ENCODE measurements at places on chromosomes 7 and 10.

GRCh38 chr7:93140582-93141191, 7.5 kb downstream of the SAMD9L start:
- no peak for DNase-seq

DNA sequence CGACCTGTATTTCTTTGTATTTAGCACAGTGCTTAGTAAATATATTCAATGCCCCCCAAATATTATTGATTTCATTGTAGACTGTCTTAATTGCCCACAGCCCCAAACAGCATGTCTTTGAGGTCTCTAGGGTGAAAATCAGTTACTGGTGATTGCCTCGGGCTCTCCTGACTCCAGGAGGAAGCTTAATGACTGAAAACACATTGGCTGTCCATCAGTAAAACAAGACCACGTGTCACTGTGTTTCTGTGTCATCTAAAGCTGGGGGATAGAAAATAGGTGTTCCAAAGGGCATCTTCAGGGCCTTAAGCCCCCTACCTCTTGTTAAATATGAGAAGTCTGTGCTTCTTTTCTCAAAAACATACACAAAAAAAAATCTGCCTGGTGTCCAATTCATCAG, 67.9 kb downstream of the CACNA2D1 start:
- no peak for DNase-seq

DNA sequence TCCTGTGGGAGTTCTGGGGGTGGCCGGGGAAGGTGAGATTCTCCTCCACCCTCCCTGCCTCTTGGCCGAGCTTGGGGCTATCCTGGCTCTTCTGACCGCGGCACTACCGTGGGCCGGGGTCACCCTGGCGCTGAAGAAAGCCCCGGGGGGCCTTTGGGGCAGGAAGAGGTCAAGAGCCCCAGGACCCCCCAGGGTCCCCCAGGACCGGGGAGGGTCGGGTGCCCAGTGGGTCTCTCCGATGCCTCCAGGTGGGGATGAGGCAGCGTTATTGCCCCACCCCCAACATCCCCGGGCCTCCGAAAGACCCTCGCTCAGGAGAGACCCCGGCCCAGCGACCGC, 439 bp upstream of the KNDC1 start:
- DNase-seq = no peak

GRCh38 chr7:127831318-127832219, 179.6 kb downstream of the SND1 start:
- no peak for DNase-seq

DNA sequence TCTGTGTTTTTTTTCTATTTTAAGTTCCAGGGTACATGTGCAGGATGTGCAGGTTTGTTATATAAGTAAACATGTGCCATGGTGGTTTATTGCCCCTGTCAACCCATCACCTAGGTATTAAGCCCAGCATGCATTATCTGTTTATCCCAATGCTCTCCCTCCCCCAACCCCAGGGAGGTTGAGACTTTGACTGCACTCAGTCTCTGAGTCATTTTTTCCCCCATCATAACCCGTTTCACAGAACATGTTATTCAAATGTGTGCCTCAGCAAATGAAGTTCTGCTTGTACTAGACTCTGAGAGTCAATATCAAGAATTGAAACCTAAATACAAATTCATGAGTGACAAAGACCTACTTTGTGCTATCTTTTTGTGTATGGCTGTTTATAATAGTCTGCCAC, 70.0 kb upstream of the CYP26C1 start:
- no peak for DNase-seq

DNA sequence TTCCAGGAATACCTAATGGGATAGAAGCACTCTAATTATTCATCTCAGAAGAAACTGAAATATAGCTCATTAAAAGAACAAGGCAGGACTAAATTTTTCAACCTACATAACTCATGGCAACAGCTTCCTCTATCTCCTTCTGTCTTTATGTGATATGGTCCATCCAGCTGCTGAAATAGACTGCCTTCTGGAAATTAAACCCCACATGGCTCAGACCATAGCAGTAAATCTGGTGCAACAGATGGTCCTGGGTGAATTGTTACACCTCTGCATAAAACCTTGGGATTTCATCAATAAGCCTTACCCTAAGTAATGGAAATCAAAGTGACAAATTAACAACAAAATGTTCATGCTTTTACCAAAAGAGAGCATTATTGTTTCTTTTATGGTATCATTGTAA, 205.6 kb upstream of the CSTF2T start:
- DNase-seq = no peak

DNA sequence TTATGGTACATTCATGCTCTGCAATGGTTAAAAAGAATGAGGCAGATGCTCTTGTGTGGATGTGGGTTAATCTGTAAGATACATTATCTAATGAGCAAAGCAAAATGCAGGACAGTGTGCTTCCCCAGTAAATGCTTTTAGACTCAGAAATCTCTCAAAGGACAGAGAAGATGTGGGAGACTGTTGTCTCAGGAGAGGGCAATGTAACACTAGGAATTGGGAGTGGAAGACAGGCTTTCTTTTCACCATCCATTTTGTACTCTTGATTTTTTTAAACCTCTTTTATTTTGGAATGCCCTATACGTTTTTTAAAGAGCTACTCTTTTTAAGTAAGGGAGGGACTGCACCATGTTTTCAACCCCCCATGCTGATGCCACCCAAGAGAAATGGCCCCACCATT, 77.5 kb upstream of the ADAM12 start:
- DNase-seq = no peak

DNA sequence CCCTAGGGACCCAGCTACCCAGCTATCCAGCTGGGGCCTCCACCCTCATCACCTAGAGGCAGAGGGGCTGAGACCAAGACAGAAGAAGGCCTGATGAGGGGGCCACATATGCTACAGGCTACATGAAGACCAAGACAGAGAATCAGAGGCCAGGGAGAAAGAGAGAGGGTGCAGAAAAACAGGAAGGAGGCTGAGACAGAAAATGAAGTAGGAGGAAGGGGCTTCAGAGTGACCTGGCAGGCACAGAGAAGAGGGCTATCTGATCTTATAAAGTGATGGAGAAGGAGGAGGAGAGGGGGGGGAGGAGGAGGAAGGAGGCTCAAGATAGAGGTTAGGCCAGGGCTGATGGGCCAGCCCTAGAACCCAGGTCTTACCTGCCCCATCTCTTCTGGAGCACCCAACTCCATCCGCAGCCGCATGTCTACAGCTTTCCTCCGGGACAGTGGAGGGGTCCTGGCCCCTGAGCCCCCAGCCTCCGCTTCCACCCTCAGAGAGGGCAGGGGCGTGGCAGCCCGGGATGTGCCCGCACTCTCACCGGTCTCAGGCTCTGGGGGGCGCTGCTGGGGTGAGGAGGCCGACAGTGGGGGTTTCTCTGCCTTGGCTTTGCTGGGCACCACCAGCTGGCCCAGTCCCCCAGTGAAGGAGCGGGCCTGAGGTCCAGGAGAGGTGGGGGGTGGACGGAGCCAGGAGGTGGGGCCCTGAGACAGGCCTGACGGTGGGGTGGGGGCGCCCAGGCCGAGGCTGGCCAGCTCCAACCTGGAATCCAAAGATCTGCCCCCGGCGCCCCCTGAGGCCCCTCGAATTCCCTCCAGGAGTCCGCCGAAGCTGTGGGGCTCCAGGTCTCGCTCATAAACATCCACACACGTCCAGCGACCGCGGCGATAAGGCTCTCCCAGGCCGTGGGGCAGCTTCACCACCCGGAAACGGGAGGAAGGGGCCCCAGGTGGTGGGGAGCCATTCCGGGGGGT, 1.8 kb downstream of the TSC22D4 start:
- no peak for DNase-seq

GRCh38 chr7:112497481-112497880, 16.7 kb downstream of the LSMEM1 start:
- DNase-seq = no peak

- no peak for DNase-seq
These were observed 128.5 kb upstream of the TNS3 start for GRCh38 chr7:47710201-47710935.

- no peak for DNase-seq
These were observed 241.5 kb downstream of the PCDH15 start for GRCh38 chr10:54559498-54559897.

DNA sequence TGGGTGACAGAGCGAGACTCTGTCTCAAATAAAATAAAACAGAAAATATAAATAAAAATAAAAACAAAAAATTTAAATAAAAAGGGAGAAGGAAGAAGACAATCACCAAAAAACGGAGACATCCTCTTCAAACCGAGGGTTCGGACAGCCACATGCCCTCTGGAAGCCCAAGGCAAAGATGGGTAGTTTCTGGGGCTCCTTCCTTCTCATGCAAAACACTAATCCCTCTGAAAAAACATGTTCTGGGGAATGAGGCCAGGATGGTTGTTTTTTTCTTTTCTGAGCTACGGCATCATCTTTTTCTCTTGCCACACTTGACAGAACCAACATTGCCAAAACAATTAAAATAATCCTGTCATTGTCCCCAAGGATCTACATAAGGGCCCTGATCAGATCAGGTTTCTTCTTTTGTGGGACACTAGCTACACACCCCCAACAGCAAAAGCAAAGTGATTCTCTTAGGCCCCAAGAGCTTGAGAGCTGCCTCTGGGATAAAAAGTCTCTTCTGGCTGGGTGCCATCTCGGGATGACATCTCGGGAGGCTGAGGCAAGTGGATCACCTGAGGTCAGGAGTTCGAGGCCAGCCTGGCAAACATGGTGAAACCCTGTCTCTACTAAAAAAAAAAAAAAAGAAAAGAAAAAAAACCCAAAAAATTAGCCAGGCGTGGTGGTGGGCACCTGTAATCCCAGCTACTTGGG, 14.2 kb upstream of the POR start:
- DNase-seq = no peak

GRCh38 chr7:152313831-152314604, 121.8 kb downstream of the KMT2C start:
- no peak for DNase-seq

GRCh38 chr10:30436191-30436611, 2.2 kb downstream of the MAP3K8 start:
- DNase-seq = peak; percentile 52

GRCh38 chr10:119378737-119379067, 163.8 kb downstream of the RGS10 start:
- DNase-seq = no peak

All from mesothelial cell of epicardium (in vitro differentiated cells).